NCI-H774 (cell line): ENCODE measurements at places on chromosomes 6 and 20.

DNA sequence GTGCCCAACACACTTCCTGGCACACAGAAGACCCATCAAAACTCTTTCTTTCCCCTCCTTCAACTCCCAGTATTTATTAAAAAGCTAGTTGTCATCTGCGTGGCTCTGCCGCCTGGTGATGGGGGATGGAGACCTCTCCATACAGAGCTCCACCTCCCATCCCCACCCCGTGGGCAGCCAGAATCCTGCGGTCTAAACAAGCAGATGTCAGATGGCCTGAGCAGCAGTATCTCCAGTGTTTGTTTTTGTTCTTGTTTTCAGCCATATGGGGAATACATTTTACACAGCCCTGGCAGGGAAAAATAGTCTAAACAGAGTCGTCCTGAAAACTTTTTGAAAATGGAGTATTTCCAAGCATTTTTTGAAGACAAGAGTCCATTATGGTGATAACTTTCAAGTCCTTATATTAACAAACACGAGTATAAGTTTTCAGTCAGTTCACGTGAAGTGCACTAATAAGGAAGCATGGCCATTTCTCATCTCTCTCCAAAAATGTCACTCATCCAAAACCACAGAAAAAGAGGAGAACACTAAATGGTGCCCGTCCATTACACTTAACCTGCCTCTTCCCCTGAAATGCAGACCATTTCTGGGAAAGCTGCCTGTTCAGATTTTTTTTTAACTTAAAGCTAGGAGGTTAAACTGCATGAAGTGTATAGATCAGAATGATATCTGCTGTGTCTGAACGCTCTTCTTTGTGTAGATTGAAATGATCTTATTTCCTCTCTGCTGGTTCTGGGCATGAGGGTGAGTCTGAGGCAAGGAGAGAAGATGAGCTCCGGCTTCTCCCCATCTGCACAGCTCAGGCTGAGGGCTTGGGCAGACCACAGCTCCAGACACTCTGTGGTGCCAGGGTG lies 91.0 kb downstream of the TCP11 start:
- no peak for DNase-seq

DNA sequence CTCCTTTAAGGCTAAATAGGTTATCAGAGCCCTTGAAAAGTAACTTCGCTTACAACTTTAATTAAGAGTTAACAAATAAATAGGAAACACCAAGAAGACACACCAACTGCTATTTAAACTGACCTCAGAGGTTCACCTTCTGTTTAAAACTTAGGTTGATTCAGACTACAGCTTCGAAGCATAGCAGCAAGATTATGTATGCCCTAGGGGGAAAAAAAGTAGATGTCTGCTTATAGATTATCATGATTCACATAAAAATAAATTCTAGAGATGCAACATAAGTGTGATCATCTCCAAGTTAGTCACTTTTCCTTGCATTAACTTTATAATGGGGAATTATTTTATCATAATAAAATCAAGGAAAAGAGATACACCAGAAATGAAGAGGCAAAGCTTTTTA lies 8.9 kb downstream of the PNISR start:
- DNase-seq: no peak

GRCh38 chr6:71481801-71482200 lies 193.2 kb downstream of the OGFRL1 start:
- DNase-seq: no peak

GRCh38 chr20:46135856-46136633 lies 17.9 kb downstream of the CD40 start:
- no peak for DNase-seq

GRCh38 chr20:58868795-58869194 lies 16.3 kb downstream of the GNAS start:
- DNase-seq: no peak

GRCh38 chr20:16043931-16044330 lies 529.3 kb downstream of the KIF16B start:
- DNase-seq: no peak

DNA sequence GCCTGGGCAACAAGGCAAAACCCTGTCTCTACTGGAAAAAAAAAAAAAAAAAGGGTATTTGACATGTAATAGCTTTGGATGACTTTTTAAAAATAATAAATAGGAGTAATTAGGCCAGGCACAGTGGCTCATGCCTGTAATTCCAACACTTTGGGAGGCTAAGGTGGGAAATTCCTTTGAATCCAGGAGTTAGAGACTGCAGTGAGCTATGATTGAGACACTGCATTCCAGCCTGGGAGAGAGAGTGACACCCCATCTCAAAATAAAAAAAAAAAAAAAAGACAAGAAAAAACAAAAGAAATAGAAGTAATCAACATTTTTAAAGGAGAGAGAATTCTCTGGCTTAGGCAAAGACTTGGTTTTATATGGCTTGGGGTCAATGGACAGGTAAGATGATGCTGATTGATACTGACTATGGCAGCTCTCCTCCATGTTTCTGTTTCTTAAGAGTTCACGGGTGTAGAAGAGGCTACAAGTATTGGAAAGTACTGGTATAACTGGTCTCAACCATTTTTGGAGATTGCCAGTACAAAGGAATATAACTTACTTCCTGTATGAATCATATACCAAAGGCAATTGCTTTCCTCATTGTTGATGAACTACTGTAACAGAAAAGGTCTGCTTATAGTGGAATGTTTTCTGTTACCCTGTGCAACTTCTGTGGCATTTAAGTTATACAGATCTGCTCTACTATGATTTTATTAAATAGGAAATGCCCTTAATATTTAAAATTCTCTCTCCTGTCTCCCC lies 10.1 kb downstream of the MAP3K5 start:
- DNase-seq: no peak

- peak; percentile 55 for DNase-seq
Observed at GRCh38 chr20:41476013-41476441, 109.4 kb upstream of the EMILIN3 start.

- DNase-seq: peak; percentile 68
Observed at GRCh38 chr6:80528115-80528514, 421.6 kb downstream of the BCKDHB start.

DNA sequence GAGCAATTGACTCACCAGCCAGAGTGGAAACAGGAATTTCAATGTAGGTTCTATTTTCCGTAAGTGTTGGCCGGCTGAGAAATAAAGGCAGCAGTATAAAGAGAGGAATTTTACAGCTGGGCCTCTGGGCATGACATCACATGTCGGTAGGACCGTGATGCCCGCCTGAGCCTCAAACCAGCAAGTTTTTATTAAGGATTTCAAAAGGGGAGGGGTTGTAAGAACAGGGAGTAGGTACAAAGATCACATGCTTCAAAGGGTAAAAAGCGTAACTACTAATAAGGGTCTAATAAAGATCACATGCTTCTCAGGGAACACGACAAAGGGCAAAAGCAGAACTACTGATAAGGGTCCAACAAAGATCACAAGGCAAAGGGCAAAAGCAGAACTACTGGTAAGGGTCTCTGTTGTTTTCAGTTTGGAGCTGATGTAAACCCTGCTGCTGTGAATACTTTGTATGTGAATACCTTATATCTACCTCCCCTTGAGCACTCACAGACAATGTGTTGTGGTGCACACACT lies 9.0 kb upstream of the TULP4 start:
- DNase-seq: no peak

GRCh38 chr20:63699466-63700198 lies 3.2 kb downstream of the TNFRSF6B start:
- DNase-seq: no peak

DNA sequence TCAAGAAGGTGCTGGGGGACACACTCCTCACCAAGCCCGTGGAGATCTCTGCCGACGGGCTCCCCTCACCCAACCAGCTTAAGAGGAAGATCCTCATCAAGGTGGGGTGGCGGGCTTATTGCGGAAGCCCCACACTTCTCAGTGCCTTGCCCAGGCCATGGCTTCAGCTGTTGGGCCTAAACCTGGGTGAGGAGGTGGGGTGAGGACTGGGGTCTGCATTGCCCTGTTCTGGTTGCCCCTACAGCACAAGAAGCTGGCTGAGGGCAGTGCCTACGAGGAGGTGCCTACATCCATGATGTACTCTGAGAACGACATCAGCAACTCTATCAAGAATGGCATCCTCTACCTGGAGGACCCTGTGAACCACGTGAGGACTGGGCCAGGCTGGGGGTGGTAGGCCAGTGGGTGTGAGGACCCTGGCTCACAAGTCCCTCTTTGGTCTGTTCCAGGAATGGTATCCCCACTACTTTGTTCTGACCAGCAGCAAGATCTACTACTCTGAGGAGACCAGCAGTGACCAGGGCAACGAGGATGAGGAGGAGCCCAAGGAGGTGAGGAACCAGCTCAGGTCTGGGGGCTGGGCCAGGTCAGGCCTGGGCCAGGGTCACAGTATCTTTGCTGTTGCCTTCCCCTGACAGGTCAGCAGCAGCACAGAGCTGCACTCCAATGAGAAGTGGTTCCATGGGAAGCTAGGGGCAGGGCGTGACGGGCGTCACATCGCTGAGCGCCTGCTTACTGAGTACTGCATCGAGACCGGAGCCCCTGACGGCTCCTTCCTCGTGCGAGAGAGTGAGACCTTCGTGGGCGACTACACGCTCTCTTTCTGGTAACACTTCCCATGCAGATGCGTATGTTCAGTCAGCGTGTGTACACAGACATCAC lies 27.9 kb downstream of the PLCG1 start:
- no peak for DNase-seq

DNA sequence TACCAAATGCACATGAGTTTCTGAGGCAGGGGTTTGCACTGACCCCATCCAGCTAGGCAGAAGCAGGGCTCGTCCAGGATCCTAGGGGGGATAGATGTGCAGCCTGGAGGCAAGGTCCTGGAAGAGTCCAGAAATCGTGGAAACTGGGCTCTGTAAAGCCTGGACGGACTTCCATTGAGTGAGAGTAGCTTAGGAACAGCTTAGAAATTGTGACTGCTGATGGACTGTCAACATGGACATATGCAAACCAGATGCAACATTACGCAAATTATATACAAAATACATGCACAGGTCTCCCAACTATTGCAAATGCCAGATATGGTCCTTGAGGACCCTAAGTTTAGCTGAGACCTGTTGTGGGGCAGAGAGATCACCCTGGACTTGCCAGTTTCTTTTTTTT lies 4.8 kb upstream of the EMILIN3 start:
- DNase-seq: no peak

DNA sequence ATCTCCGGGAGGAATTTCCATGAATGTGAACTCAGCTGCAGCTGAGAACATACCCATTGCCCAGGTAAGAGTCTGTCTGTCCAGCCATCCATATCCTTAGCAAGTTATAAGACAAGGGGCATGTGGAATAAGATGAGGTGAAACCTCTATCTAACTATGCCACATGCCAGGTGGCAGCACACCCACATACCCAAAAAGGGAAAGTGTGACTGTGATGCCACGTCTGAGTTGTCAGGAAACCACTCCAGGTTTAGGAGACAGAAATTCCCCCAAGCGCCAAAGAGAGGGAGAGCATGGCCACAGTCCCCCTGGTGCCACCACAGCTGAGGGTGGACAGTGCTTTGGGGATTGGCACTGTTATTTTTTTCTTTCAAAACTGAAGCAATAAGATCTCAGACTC lies 36.7 kb downstream of the SYNDIG1 start:
- no peak for DNase-seq

- no peak for DNase-seq
Observed at GRCh38 chr6:86016567-86016966, 373.9 kb upstream of the SYNCRIP start.

GRCh38 chr6:17161076-17161475 lies 59.2 kb downstream of the STMND1 start:
- DNase-seq: no peak

DNA sequence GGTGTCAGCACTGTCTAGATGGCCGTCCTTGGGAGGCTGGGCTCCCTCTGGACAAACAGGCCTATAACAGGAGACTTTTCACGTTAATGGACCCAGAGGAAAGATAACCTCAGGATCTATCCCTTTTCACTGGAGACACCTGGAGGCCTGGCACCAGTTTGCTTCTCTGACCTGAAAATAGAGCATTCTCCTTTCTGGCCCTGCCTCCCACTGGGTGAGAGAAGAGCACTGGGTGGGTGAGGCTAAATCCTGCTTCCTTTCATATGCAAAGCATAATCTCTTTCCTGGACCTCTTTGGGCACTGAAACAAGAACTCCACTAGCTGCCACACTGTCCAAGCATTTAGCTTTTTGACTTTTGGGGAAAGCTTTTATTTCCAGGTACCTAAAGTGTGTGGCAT lies 78.3 kb downstream of the FOXO3 start:
- no peak for DNase-seq

GRCh38 chr6:80325742-80326141 lies 219.3 kb downstream of the BCKDHB start:
- DNase-seq: no peak

DNA sequence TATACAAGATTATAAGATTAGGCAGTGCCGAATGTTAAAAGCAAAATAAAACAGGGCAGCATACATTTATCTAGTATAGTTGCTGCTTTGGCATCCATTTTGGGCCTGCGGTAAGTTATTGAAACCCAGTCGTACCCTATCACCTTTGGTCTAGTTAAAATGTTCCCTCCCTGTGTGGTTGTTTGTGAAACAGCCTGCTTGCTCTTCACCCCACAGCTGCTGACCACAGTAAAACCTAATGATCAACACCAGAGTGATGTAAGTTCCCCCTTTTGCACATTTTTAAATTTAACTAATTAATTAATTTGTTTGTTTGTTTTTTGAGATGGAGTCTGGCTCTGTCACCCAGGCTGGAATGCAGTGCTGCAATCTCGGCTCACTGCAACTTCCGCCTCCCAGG lies 50.3 kb upstream of the TXNDC5 start:
- no peak for DNase-seq
